ENCODE measurements at places on chromosomes 16 and 17.
A peak's percentile ranks its signal among the peaks of the same experiment; 100 is the strongest.

- peak; percentile 70 for DNase-seq
Measured at GRCh38 chr17:48374650-48375230, 55.3 kb downstream of the SKAP1 start.

DNA sequence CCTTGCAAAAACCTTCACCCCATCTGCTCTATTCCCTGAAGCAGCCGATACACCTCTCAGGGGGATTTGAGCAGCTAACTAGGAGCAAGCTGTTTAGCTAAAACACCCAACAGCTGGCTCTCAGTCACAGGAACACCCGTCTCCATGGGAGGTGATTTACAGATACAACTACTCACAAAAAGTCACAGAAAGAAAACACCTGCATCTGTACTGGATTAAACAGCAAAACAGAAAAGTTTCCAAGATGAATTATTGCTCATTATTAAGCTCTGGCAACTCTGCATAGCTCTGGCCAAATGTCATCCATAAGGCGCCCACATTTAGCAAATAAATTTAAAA, 22.3 kb downstream of the GJC1 start:
- peak; percentile 6 for DNase-seq

- no peak for DNase-seq
Measured at GRCh38 chr17:50352693-50353599, 7.0 kb downstream of the XYLT2 start.

GRCh38 chr17:29549177-29549923, 17.5 kb downstream of the ABHD15 start:
- peak; percentile 27 for DNase-seq

GRCh38 chr17:20926532-20926931, 116.3 kb downstream of the USP22 start:
- no peak for DNase-seq

GRCh38 chr17:57532556-57532955, 212.5 kb downstream of the CCDC182 start:
- DNase-seq = no peak

DNA sequence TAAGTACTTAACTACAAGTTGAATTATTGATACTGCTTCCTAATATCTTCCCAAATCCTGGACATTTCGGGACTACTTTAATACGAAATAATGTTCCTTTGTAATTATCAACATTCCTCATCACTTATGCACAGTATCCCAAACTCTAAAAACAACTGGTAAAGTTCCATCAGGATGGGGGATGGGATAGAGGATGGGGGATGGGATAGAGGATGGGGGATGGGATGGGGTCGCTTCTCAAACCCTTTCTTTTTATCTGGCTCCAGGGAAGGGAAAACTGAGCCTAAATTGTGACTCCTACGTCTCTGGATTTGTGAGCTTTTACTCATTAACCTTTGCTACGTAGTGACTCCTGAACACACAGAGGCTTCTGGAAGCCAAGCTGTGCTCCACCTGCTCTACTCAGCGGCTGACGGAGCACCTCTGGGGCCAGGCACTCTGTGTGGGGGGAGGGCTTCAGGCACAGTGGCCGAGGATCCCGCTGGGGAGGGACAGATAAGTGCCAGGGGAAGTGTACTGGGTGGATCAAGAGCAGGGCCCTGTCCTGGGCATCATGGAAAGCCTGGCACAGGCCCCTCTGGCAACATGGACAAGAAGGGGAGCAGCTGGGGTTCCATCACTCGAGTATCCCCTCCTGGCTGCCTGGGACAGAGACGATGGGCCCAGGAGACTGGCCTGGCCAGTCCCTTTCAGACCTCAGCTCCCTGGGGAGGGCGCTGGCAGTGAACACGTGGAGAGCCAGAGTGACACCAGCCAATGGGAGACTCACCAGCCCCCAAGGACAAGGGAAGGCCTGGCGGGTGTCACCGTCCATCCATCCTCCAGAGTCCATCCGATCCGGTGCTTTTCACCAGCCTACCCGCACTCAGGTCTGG, 56.2 kb downstream of the PGS1 start:
- no peak for DNase-seq

DNA sequence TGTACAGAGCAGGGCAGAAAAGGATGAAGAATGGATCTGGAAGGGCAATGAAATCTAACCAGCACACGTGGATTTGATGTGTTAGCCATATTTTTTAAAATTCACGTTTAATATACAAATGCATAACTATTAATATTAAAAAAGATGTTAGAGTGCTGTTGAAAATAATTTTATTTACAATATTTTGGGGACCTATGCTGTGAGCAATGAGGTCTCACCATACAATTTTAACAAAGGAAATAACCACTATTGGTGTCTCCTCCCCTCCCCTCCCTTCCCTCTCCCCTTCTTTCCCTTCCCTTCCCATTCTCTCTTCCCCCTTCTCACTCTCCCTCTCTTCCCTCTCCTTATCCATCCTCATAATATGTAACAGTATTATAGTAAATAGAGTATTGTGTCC, 64.2 kb upstream of the GPR139 start:
- no peak for DNase-seq

DNA sequence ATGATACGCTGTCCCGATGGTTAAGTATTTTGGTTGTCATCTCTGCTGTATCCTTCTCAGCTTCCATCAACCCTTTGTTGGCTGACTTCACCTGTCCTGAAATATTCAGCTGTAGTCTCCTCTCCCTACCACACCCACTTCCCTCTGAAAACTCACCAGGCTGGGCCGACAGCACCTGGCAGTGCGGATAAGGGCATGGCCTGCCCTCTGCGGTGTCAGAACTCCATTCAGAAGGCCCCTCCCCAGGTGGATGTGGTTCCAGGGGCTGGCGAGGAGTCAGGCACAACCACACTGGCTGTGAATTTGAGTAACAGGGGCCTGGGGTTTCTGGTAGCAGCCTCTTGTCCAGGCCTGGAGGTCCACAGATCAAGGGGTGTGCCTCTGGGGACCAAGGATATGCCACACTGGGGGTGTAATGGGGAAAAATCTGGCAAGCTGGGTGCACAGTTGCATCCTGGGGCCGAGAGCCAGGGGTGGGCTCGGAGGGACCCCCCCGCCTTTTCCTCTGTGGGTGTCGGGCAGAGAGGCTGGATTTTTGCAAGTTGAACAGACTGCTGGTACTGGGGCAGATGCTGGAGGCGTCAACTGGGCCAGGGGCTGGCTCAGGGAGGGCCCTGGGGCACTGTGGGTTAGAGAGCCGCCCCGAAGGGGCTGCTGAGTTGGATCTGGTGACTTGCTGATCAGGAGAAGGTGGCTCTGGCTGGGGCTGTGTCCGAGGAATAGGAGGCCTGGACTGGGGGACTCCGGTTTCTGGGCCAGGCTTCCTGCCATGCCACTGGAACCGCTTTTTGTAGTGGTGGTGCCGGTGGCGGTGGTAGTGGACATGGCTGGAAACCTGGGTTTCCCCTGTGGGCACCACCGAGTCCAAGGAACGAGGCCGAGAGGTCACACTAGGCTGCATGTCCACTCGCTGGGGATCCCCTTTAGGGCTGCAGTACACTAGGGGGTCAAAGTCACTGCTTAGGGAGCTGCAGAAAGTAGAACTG, 5.6 kb upstream of the SUPT4H1 start:
- no peak for DNase-seq

GRCh38 chr17:46832331-46832821, 13.9 kb upstream of the WNT3 start:
- DNase-seq = no peak

- no peak for DNase-seq
Measured at GRCh38 chr17:47872651-47873161, 21.7 kb upstream of the SP6 start.

GRCh38 chr17:45729294-45729907, 54.7 kb upstream of the CRHR1 start:
- no peak for DNase-seq

DNA sequence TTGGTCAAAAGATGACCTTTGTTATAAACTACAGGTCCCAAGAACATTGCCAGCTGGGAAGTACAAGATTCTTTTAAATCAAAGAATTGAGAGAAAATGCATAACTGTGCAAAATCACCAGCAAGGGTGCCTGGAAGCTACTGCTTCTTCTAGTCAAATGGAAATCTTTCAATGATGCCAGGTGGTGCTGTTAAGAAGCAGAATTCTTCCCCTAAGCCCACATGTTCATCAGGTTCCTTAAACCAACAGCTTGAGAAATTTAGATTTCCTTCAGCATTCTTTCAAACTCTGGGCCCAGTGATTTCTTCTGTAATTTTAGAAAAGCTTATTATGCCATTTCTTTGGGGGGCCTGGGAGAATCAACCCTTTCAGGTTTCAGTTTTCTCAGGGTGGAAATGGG, 207.8 kb upstream of the WSCD1 start:
- DNase-seq = no peak

GRCh38 chr17:43900858-43901754, 6.2 kb downstream of the MPP2 start:
- DNase-seq = no peak

DNA sequence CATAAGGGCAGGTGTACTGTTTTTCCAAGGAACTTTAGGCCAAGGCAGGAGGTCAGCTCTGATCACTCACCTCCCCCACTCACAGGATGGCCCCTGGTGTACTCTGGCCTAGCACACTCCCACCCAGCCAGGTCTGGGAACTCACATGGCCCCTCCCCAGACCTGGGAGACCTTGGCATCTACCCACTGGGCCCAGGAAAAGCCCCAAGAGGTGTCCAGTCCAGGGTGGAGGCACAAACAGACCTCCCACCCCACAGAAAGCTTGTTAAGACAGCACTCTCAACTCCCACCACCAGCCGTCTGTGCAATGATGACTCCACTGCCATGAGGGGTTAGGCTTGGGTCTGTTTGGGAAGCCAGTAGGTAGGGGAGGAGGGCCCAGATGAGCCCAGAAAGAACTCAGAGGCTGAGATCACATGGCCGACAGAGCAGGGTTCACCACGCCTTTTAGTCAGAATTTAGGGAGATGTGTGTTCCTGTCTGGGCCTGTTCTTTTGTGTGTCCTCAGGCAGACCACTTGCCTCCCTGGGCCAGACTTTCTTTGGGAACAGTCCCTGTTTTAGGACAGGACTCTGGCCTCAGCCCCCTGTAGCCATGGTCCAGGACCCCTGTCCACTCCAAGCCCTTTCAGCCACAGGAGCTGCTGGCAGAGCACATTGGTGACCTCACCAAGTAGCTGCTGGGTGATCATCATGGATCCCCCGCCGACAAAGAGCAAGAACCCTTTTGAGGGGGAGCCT, 12.1 kb upstream of the CBFB start:
- DNase-seq = no peak

- DNase-seq = no peak
Measured at GRCh38 chr17:80561541-80562114, 17.0 kb downstream of the RPTOR start.

- DNase-seq = no peak
Measured at GRCh38 chr16:56047307-56048234, 143.7 kb upstream of the GNAO1 start.

DNA sequence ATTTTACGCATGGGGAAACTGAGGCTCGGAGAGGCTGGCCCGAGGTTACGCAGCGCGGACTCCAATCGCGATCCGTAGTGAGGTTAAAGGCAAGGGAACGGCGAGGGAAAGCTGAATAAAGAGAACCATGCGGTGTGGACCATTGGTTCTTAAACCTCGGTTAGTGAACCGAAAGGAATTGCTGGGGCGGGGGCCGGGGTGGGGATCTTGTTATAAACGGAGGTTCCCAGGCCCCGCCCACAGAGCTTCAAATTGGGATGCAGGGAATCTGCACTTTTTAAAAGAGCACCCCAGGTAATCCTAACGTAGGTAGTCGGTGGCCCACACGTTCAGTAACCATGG, 524 bp downstream of the IQCK start:
- peak; percentile 33 for DNase-seq

All from A673 (cell line).